ENCODE measurements at places on chromosomes 4 and X. TPM values are rescaled to one million over a fixed set of nuclear protein-coding genes. Genes with fewer than 3 reads are reported as not detected.

- ATAC-seq = no peak
Observed at GRCh38 chr4:26183017-26183416, 137.8 kb upstream of the RBPJ start.

- peak; percentile 35 for ATAC-seq
Observed at GRCh38 chrX:68989865-68990606, 161.2 kb downstream of the EFNB1 start.

ARR3 gene
- total RNA-seq = not detected

DNA sequence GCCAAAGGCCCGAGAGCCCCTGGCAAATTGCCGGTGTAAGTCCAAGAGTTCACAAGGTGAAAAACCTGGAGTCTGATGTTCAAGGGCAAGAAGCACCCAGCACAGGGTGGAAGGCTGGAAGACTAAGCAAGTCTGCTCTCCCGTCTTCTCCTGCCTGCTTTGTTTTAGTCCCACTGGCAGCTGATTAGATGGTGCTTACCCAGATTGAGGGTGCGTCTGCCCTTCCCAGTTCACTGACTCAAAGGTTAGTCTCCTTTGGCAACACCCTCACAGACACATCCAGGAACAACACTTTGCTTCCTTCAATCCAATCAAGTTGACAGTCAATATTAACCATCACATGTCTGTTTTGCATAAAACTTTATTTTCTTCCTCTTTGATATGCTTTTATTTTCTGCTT lies 157.4 kb downstream of the HS3ST1 start:
- no peak for ATAC-seq

- ATAC-seq = no peak
Observed at GRCh38 chrX:140572724-140573123, 67.9 kb upstream of the SOX3 start.

GPC3 gene
- total RNA-seq = 0.28 TPM

- peak; percentile 3 for ATAC-seq
Observed at GRCh38 chr4:10023806-10024205, 2.5 kb upstream of the SLC2A9 start.

GABRE gene
- 27.5 TPM for total RNA-seq

- ATAC-seq = peak; percentile 77
Observed at GRCh38 chrX:112818114-112819007, 22.3 kb downstream of the AMOT start.

GRCh38 chr4:45215976-45216542 lies 489.7 kb upstream of the GNPDA2 start:
- no peak for ATAC-seq

All from esophagus mucosa (tissue), 1 donor.